ENCODE measurements at places on chromosomes 7 and 10. TPM values are rescaled to one million over a fixed set of nuclear protein-coding genes. Genes with fewer than 3 reads are reported as not detected.

- DNase-seq, result no peak
These were observed 36.7 kb downstream of the RHOBTB1 start for GRCh38 chr10:60907236-60907635.

- DNase-seq, result no peak
These were observed 395.1 kb upstream of the ANKRD30A start for GRCh38 chr10:36730316-36730715.

DNA sequence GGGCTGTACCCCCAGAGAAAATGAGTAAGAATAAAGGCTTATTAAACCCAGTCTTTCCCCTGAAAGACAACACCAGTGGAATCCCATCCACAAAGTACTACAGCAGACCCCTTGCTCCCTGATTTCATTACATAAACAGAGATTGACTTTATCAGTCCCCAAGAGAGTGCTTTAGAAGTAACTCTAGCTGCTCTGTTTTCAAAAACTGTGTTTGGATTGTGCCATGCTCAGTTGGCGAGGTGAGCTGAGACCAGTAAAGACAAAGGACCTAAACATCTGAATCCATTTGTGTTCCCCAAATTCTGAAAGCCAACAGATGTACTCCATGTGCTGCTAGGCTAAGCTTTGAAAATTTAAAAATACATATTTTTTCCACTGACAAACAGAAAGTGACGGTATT lies 127.0 kb downstream of the ATE1 start:
- no peak for DNase-seq

DNA sequence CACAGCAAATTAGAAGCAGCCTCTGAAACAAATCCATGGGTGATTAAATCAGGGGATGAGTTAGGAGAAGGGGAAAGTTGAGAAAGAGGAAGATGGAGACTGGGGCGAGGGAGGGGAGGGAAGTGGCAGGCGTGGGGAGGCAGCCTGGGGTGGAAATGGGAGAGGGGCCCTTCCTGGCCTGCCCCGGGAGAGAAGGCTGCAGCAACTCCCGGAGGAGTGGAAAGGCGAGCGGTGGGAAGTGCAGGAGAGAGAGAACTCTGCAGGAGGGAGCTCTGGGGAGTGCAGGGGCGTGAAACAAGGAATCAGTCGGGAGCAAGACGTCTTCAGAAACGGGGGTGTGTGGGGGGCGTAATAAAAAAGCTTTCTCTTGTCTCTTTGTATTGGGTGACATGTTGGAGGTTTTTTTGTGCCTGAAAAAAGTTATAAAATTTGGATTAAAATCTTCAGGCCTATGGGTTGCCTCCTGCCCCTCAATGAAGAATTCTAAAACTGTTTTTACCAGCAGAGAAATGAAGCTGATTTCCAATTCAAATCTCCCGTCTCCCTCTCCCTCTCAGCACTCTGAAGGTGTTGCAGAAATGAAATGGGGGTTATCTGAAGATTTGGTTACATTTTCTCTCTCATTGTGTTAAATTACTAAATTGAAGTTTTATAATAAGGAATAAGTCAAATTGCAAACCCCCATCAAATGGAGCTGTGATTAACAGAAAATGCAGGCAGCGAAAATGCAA lies 4.7 kb upstream of the UNCX start:
- no peak for DNase-seq

DNA sequence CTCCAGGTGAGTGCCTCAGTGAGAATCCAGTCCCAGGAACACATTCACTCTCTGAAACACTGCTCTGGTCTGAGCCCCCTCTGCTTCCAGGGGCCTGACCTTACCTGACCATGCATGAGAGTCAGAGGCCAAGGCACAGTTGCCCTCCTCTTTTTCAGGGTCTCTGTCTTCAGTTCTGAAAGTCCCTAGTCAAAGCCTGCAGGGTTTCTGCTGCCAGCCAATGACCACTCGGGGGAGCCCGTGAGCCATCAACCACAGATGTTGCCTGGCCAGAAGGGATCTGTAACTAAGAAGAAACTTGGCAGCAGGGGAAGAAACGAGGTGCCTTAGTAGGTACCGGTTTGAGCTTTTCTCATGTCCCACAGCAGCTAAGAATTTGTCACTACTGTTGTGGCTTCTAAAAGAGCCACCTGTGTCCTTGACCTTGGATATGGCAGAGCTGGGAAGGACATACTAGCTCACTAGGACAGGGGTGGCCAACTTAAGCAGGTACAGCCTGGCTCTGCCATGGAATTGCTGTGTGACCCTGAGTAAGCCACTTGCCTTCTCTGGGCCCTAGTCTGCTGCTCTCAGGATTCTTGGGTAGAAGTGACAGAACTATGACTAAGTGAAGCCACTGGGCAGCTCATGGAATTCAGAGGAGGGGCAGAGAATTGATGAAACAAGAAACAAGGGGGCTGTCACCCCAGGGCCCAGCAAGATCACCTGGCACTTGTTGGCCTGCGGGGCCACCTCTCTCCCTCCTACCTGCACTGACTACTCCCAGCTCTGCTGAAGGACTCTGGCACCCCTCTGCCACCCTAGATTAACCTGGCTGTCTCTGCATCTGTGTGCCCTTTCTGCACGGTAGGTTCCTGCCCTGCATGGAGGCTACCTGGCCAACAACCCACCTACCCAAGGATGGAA lies 83.8 kb upstream of the GPR26 start:
- peak; percentile 84 for DNase-seq

- no peak for DNase-seq
These were observed 17.9 kb downstream of the OGDHL start for GRCh38 chr10:49744091-49744685.

- no peak for DNase-seq
These were observed 13.5 kb downstream of the LARP4B start for GRCh38 chr10:917999-918398.

GRCh38 chr10:57785068-57785467 lies 482.6 kb downstream of the IPMK start:
- DNase-seq, result no peak

- DNase-seq, result no peak
These were observed 9.4 kb downstream of the MPP7 start for GRCh38 chr10:28293236-28294168.

DNA sequence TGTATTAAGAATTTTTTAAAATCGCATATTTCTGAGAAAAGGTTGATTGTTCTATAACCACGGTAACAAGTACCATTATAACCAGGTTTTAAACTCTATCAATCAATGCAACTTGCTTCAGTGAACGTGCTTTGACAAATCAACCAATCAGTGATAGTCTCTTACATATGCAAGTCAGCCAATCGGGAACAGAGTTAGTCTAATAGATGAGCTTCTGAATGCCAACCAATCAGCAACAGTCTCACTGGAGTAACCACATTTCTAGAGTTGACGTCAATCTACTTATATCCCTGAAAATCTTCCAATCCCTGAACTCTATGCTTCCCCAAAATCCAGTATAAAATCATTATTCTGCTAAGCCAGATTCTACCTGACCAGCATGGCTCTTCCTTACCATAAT lies 44.7 kb upstream of the TRUB1 start:
- DNase-seq, result no peak

IFIT5 gene
- total RNA-seq, result 11.5 TPM

MCM10 gene
- total RNA-seq, result 0.22 TPM

MEIG1 gene
- 0.54 TPM for total RNA-seq

Data from cardiac septum (tissue), 1 donor.